Activated CD4-positive, alpha-beta T cell treated with anti-CD3 and anti-CD28 coated beads for 4 hours (primary cell): ENCODE measurements at places on chromosomes 2 and 18.
A peak's percentile ranks its signal among the peaks of the same experiment; 100 is the strongest.

DNA sequence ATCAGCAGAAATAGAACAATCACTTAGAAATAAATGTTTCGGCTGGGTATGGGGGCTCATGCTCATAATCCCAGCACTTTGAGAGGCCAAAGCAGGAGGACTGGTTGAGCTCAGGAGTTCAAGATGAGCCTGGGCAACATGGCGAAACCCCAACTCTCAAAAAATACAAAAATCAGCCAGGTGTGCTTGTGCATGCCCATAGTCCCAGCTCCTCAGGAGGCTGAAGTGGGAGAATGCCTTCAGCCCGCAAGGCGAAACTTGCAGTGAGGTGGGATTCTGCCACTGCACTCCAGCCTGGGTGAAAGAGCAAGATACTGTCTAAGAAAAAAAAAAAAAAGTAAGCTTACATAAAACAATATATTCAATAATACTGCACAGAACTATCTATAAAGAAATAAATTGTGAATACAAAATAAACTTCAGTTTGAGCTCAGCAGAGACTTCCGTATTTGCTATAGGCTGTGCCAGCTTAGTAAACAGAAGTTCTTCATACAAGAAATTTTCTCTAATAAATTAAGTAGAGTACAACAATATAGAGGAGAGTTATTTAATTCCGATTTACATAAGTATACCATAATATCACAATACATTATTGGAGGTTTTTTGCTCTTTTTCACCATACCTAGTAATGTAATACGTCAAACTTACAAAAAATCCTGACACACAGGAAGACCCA, 43.6 kb downstream of the SRBD1 start:
- DNase-seq = no peak

DNA sequence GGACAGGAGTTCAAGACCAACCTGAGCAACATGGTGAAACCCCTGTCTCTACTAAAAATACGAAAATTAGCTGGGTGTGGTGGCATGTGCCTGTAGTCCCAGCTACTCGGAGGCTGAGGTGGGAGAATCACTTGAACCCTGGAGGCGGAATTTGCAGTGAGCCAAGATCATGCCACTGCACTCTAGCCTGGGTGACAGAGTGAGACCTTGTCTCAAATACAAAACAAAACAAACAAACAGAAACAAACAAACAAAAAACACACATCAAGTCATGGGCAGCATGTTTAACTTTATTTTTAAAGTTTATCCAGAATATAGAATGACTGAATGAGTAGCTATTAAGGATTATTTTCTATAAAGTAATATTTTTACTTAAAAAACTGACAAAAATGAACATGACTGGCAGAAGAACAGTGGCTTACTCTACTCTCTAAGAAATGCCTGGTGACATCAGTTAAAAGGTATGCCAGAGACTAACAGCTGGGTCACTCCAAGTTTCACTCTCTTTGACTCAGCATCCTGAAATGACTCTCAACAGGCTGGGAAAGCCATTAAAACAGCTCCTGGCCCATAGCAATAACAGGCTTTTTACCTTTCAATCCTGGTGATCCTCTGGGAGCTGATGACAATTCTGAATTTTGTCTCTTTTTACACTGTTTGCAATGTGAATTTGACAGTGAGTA, 281.6 kb upstream of the STON1 start:
- DNase-seq = no peak

DNA sequence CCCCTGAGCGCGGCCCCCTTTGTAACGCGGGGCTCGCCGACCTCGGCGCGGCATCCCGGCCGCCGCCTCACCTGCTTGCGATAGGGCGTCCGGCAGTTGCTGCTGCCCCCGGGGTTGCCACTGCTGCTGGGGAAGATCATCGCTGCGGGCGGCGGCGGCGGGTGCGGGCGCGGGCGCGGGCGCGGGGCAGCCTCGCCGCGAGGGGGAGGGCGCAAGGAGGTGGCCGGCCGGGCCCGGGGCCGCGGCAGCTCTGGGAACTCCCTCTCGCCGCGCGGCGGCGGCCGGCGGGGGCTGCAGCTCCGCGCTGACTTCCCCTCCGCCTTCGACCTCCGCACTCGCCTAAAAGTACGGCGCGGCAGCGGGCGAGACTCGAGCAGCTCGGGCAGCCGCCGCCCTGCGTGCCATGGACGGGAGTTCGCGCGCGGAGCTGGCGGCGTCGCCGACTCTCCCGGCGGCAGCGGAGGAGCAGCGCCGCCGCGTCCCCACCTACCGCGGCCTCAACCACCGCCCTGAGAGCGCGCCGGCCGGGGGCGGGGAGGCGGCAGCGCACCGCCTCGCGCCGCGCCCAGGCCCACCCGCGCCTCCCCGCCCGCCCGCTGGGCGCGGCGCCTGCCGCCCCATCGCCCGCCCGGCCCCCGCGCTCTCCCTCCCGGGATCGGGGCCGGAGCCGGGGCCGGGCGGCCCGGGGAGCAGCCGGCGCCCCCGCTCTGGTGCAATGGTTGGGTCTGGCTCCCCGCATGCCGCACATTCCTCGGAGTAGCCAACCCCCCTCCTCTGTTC, 86.0 kb downstream of the RBMS1 start:
- DNase-seq = peak; percentile 51

- DNase-seq = no peak
Measured at GRCh38 chr18:9720327-9720726, 12.2 kb downstream of the RAB31 start.

GRCh38 chr2:211901226-211901846, 637.3 kb downstream of the ERBB4 start:
- DNase-seq = no peak

GRCh38 chr2:236293241-236293810, 29.1 kb upstream of the ASB18 start:
- DNase-seq = no peak

GRCh38 chr2:40348038-40348437, 103.9 kb downstream of the SLC8A1 start:
- DNase-seq = no peak

- no peak for DNase-seq
Measured at GRCh38 chr2:178870703-178871102, 63.5 kb upstream of the TTN start.

DNA sequence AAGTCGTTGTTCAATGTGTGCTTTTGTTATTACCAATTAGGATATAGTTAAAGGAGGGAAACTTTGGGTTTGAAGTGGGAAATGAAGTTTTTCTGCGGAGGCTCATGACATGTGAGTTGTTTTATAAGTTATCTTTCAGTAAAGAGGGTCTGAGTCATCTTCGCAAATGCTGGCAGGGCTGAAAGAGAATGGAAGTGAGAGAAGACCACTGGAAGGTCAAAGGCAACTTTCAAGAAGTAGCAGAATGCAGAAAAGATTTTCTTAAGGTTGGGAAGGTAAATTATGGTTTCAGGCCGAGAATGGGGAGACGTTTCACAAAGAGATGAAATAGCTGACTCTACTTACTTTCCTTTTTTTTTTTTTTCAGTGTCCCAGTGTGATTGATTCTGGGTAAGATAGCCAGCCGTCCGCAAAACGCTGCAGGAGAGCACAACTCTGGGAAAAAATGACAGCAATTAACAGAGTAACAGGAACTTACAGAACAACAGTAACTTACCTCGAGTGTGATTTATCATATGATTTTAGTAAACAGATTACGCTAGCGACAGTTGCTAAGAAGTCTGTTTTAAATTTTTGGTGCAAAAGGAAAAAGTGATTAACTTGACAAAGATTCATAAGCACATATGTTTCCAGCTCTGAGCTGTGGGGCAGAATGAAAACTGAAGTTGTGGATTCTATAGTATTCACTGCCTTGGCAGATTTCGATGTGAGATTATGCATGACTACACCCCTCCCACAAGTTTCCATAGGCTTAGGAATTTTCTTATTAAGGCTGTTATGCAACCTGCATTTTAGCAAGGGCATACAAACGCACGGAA, 46.8 kb upstream of the ACTR3 start:
- no peak for DNase-seq

DNA sequence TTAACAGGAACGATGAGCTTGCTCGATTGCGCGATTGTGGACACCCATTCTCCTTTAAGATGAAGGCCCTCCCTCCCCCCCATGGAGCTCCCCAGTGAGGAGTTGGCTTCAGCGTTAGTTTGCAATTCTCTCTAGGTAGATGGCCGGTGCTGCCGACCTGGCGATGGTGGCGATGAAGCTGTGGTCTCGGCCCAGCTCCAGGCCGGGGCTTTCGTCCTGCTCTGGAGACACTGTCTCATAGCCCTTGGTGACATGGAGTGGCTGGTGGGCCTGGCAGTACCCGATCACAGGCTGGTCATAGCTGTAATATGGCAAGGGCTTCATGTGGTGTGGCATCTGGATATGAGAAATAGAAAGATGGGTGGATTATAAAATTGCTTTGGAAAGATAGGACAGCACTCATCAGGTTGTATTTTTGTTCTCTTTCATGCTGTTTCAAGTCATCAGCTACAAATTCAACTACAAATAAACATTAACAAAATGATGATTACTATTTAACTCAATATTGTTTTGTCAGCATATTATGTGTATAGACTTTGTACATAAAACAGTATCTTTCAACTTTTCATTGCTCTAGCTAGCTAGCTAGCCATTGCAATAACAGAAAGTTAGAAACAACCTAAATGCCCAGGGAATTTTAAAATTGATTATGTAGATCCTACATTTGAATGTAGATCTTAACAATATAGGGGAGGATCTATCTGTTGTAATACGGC, 773.4 kb downstream of the LRRTM4 start:
- no peak for DNase-seq

DNA sequence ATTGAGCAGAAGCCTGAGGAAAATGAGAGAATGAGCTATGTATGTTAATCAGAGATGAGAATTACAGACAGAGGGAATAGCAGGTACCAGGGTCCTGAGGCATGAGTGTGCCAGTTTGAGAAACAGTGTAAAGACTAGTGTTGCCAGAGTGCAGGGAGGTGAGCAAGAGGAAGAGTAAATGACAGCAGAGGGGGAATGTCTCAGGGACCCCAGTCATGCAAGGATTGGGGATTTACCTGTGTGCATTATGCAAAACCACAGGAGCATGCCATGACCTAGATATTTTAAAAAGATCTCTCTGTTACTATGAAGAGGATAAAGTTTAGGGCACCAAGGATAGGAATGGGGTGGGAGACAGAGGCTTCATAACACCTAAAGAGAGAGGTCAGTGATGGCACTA, 72.1 kb downstream of the TTC32 start:
- DNase-seq = no peak

GRCh38 chr2:188931361-188931760, 42.8 kb upstream of the COL3A1 start:
- no peak for DNase-seq

- peak; percentile 76 for DNase-seq
Measured at GRCh38 chr18:62420513-62421209, 95.6 kb downstream of the TNFRSF11A start.

DNA sequence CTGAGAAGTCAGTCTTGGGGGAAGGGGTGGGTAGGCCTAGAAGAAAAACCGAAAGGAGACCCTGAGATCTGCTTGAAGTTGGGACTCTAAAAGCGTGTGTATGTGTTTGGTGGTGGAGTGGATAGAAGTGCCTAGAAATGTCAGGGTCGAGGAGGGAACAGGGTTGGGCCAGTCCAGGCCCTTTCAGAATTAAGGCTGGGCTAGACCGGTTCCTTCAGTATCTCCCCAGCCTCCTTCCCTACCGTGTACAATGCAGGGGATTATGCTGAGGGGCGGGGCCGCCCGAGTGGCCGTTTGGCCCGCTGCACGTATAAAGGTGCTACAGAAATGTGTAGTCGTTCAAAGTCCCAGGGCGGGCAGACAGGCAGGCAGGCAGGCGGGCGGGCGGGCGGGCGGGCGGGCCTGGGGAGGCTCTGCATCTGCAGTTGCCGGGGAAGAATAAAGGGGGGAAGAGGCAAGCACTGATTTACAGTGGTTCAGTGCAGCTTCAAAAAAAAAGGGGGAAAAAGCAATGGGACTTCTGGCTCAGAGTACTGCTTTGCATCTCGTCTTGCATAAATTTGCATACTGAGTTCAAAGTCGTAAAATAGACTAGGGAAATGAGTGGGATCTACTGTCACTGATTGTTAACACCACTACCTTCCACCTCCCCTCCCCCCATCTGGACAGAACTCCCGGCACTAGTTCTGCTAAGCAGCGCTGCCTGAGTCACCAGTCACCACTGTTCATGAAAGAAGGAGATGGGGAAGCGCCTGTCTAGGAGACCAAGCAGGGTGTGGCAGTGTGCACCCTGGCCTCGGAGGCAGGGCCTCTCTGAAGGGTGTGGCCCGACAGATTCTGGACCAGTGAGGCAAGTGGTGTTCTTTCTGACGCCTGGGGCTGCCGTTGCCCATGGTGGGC, 3.6 kb downstream of the IGFBP2 start:
- no peak for DNase-seq

- no peak for DNase-seq
Measured at GRCh38 chr2:217218269-217219163, 358.7 kb upstream of the TNP1 start.

- DNase-seq = no peak
Measured at GRCh38 chr2:118913803-118914645, 28.0 kb upstream of the MARCO start.

DNA sequence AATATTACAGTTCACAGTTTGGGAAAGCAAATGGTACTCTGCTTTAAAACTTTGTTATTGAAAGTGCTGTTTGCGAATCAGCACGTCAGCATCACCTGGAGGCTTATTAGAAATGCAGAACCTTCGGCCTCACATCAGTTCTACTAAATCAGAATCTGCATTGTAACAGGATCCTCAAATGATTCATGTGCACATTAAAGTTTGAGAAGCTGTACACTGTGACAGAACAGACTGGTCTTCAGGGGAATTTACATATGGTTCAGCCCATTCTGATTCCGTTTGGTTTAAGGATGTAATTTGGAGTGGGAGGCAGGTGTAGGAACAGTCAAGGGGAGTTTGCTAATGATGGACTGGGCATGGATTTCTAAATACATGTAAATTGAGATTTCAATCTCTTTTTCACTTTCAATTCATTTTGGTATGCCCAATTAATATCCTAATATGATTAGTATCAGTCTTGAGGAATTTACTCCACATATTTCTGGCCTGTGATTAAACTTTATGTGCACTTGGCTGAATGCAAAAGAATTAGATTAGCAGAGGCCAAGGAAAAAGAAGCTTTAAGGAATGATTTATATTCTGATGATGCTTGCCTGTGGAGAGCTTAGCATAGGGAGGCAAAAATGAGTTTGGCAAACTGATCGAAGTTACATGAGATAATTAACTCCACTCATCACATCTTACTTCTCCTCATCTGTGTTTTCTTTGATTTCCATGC, 248.8 kb downstream of the XIRP2 start:
- DNase-seq = no peak

GRCh38 chr2:185796758-185797157, 58.2 kb downstream of the FSIP2 start:
- DNase-seq = no peak

- DNase-seq = no peak
Measured at GRCh38 chr18:35376393-35376741, 770 bp downstream of the ZNF396 start.

DNA sequence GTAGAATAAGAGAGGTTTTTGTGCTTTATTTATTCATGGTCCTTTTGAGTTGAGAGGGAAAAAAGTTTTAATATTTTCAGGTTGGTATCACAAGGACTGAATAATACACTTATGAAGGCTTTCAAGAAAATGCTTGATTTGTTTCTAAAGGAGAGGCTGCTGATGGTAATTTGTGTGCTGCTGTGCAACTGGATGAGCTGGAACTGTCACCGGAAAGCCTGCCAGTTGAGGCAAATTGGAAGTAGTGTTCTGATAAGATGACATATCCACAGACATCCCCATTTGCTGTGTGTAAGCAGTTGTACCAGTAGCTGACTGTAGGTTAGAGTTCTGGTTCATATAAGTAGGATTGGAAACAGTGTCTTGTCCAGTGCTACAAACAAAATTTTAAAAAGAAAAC, 21.6 kb upstream of the CACNB4 start:
- no peak for DNase-seq
